ENCODE measurements at places on chromosomes 3 and 15.

- no peak for DNase-seq
Measured at GRCh38 chr3:151933234-151933853, 59.9 kb downstream of the SUCNR1 start.

DNA sequence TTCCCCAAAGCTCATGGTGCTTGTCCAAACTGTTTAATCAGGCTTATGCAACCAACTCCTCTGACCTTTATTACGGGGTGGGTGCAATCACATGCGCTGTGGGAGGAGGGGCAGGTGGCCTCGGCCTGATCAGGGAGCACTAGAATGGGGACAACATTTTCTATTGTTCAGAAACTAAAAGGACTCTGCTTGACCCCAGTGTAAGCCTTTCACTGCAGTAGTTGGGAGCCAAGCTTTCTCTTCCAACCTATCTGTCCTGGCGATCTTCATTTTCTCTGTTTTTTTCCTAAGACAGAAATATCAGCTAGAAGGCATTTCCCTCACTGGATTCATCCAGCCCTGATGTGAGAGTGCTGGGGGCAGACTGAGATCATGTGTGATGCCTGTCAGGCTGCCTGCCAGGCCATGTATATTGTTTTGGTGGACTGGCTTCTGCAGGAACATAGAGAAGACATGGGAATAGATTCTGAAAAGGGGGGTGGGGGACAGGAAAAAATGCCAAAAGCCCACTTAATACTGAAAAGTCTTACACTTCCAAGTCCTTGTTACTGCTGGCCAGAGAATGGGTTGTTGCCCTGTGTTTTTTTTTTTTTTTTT is 627.0 kb upstream of the TBL1XR1 start:
- peak; percentile 26 for DNase-seq

GRCh38 chr3:109882144-109882543 is 544.8 kb upstream of the DPPA4 start:
- no peak for DNase-seq

DNA sequence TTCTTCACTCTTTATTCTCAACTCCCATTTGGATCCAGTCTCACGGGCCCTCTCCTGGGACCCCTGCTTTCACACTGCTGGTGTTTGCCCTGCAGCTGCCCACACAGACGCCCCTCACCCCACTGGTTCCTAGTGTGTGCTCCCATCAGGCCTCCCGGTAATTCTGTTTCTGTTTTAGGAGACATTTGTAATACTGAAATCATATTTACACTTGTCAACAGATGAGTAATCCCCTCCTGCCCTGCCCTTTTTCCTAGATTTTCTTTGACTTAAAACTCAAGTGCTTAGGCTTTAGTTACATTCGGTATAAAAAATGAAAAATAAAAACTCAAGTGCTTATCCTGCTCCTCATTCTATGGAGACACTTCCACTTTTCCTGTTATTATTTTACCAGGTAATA is 18.4 kb upstream of the ABTB1 start:
- no peak for DNase-seq

DNA sequence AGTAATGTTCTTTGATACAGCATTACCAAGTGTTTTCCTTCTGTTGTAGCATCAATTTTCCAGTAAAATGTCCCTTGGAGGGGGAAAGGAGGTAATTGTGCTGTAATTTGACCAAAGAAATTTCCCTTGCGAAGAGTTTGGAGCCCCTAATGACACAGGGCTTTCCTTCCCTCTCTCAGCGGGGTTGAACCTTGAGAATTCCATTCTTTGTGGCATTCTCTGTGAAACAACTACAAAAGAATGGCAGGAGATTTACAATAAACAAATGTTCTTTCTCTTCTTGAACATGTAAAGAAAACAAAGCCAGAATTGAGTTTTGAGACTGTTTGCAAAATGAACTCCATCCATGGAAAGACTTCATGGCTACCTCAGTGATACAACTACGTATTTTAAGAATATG is 53.4 kb downstream of the SIDT1 start:
- no peak for DNase-seq

DNA sequence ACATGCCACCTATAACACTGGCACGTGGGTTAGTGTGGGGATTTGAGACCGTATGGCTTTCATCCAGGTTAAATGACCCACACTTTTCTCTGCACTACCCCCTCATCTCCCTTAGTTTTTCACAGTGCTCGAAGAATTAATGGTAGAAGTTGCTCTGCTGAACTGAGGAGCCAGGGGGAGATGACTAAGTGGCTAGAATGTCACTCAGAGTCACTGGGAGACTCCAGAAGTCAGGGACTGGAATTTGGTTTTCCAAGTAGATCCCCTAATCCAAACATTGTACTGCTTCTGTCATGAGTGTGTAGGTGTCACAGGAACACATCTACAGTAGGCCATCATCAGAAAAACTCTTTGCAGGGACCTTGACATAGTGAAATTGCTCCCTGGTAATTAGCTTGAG is 181.0 kb upstream of the RASGRP1 start:
- DNase-seq: no peak

DNA sequence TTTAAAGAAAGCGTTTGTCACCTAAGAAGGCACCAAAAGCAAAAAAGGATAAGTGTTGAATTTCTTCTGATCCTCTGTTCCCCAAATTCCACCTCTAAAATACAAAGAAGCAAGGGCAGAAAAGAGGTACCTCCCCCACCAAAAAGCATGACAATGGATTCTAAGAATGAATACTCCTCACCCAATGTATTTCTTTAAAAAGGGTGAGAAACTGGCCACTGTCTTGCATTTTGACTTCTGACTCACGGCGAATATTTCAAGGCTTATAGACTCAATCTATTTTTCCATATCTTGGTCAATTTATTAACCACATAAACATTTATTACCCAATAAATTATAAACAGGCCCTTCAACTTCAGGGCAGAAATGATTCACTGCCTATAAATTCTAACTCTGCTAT is 131.1 kb downstream of the NR1I2 start:
- no peak for DNase-seq

DNA sequence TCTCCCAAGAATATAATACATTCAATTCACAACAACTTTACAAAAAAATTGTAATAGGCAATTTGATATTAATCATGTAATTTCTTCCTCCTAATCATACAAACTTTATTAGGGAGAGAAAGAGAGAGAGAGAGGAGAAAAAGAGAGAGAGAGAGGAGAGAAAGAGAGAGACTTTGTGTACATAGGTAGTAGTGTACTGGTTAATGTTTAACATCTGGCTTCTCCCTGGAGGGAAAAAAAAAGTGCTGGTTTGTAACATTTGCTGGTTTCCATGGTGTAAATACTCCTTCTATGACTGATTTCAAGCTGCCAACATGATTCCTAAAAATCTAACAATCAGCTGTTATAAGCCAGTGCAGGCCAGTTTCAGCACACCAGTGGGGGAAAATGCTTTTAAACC is 98.0 kb upstream of the ARHGEF26 start:
- peak; percentile 42 for DNase-seq

GRCh38 chr15:68674975-68675374 is 96.2 kb downstream of the CORO2B start:
- DNase-seq: no peak

- DNase-seq: no peak
Measured at GRCh38 chr3:110710156-110710555, 361.5 kb upstream of the NECTIN3 start.

DNA sequence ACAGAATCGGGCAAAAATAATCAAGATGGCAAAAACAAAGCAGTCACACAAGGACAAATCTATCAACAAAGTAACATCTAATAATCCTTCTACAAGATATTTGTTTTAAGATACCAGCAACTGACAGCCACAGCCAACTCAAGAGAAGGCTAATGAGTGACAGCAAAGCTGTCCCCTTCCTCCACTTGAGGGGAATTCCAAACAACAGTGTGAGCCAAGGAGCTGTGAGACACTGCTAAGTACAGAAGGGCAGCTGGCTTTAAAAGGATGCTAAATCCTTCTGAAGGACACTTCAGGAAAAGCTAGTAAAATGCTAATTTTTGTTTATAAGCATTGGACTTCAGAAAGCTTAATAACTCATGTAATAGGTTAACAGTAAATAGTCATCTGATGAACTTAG is 120.3 kb upstream of the GOLGA8J start:
- no peak for DNase-seq

DNA sequence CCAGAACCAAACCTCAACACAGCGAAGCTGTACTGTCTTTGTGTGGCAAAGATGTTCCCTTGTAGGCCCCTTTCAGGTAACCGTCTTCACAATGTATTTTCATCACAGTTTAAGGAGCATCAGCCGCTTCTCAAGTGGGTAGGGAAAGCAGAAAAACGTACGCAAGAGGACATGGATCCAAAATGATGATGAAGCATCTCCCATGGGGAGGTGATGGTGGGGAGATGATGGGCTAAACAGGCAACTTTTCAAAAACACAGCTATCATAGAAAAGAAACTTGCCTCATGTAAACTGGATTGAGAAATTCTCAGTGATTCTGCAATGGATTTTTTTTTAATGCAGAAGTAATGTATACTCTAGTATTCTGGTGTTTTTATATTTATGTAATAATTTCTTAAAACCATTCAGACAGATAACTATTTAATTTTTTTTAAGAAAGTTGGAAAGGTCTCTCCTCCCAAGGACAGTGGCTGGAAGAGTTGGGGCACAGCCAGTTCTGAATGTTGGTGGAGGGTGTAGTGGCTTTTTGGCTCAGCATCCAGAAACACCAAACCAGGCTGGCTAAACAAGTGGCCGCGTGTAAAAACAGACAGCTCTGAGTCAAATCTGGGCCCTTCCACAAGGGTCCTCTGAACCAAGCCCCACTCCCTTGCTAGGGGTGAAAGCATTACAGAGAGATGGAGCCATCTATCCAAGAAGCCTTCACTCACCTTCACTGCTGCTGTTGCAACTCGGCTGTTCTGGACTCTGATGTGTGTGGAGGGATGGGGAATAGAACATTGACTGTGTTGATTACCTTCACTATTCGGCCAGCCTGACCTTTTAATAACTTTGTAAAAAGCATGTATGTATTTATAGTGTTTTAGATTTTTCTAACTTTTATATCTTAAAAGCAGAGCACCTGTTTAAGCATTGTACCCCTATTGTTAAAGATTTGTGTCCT is 60.0 kb downstream of the AAGAB start:
- no peak for DNase-seq

DNA sequence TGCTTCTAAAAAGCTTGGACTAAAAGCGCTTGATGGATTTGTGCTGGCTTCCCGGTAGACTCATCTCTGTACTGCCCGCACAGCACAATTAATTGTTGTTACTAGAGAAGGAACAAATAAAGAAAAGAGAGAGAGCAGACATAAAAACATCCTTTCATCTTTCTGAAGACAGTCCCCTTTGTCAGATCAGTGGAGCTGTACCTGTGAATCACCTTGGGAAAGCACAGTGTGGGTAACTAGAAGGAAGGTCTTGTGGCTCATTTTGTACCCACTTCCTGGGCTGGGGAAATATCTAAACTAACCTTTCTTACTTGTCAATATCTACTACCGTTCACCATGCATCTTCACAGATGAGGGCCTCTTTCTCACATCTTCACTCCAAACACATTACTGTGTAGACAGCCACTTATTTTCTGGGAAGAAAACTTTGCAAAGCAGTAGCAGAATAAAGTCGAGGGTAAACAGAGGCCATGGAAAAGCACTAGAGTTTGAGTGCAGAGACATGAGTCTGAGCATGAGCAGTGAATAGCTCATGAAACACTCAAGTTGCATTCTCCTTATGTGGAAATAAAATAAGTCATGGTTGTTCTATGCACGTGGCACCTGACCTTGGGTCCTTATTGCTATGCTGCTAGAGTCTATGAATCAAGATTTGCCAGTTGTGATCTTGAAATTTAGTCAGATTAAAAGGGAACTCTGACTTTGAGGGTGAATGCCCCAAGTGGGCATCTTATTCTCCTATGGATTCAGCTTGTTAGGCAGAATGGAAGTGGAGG is 169.3 kb downstream of the LPP start:
- no peak for DNase-seq

DNA sequence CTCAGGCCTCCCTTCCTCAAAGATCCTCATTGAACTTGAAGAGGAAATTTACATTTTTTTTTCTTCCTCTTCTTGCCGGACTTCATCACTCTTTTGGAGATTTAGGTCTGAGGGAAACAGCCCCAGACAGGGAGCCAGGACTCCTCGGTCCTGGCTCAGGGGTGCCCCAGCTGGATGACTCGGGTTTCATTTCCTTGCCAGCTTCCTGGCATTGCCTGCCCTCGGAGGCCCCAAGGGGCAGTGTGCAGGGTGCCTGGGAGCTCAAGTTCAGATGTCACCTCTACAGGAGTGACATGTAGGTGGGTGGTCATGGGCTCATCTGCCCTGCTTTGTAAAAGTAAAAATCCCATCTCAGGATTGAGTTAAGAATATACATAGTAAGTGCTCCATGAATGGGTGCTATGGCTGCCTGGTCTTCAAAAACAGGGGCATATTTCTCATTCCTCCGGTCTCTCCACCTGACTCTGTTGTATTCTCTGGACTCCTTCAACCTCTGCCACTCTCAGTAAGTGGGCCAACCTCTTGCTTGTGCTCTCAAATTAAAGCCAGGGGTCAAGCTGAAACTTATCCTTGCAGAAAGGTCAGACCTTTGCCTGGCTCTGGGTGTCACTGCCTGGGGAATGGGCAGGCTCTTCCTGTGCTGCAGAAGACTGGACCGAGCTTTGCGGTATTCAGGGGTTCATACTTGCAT is 51.8 kb downstream of the SMAD6 start:
- DNase-seq: no peak

- no peak for DNase-seq
Measured at GRCh38 chr3:10322352-10322710, 1.4 kb upstream of the SEC13 start.

- peak; percentile 18 for DNase-seq
Measured at GRCh38 chr3:9862391-9863057, 17.5 kb downstream of the CIDEC start.

DNA sequence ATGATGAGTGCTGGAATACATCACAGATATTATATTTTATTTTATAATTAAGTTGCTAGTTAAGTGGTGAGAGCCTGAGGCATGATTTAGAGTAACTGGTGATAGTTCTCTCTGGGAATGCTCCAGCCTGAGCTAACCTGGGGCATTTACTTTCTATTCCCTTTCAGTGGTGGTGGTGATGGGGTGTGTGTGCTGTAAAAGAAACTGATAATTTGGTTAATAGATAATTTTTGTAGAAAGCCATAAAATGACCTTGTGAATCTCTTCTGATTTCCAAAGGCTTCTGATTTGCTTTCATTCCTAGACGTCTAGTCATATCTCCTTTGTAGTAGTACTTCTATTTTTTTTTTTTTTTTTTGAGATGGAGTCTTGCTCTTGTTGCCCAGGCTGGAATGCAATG is 46.8 kb upstream of the DPPA4 start:
- no peak for DNase-seq

DNA sequence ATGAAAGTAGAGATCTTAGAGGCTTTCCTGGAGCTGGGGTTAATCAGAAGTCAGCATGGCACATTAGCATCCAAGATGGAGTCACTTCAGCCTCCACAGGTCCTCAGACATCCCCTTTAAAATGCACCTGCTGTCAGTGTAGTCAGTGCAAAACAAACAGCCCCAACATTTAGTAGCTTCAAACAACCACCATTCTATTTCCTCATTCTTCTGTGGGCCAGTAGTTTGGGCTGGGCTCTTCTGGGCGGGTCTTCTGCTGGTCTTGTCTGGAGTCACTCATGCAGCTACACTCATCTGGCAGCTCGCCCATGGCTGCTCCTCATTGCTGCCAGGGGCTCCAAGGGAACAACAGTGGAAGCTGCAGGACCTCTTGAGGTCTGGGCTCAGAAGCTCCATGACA is 99.9 kb downstream of the TLE3 start:
- no peak for DNase-seq

GRCh38 chr3:33636125-33636850 is 81.8 kb downstream of the CLASP2 start:
- DNase-seq: no peak

Measured in left renal pelvis (tissue), 4 donors.